ENCODE measurements at places on chromosomes 5 and 9.
A peak's percentile ranks its signal among the peaks of the same experiment; 100 is the strongest.

GRCh38 chr5:6568889-6569288 lies 64.0 kb downstream of the NSUN2 start:
- no peak overlapping the region for H3K4me3 ChIP-seq
- H3K4me1 ChIP-seq: no peaks in the 10 kb centered on the region
- no peak for DNase-seq
- no peaks in the 10 kb centered on the region for H3K27me3 ChIP-seq
- H3K27ac ChIP-seq: no peak overlapping the region

DNA sequence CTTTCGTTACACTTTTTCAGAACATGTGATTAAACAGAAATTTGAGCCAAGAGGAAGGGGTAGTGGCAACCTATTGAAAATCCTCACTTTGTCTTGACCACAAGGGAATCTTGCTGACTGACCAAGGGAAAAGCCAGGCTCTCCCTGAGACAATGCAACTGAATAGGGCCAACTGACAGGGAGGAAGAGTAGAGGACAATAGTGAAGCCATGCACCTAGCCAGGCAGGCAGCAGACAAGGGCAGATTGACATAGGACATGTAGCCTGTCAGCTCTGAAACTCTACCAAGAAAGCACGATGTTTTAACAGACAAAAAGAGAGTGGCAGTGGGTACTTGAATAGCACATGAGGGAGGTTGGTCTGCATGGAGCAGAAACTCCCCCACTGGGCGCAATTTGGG lies 8.5 kb upstream of the TGFBR1 start:
- H3K4me3 ChIP-seq: no peak overlapping the region
- no peak overlapping the region for H3K27ac ChIP-seq
- no peak for DNase-seq
- H3K27me3 ChIP-seq: peaks cover 8% of the 10 kb centered on the region

GRCh38 chr9:104009826-104010225 lies 84.3 kb upstream of the SMC2 start:
- H3K4me1 ChIP-seq: no peaks in the 10 kb centered on the region
- no peak overlapping the region for H3K27ac ChIP-seq
- no peak overlapping the region for H3K4me3 ChIP-seq
- H3K36me3 ChIP-seq: no peaks in the 10 kb centered on the region
- no peak for DNase-seq

GRCh38 chr9:132235894-132236661 lies 74.2 kb downstream of the NTNG2 start:
- peaks cover 6% of the 10 kb centered on the region for H3K27me3 ChIP-seq
- no peaks in the 10 kb centered on the region for H3K4me1 ChIP-seq
- H3K36me3 ChIP-seq: no peaks in the 10 kb centered on the region
- no peak overlapping the region for H3K4me3 ChIP-seq
- no peak overlapping the region for H3K27ac ChIP-seq
- DNase-seq: peak; percentile 63

DNA sequence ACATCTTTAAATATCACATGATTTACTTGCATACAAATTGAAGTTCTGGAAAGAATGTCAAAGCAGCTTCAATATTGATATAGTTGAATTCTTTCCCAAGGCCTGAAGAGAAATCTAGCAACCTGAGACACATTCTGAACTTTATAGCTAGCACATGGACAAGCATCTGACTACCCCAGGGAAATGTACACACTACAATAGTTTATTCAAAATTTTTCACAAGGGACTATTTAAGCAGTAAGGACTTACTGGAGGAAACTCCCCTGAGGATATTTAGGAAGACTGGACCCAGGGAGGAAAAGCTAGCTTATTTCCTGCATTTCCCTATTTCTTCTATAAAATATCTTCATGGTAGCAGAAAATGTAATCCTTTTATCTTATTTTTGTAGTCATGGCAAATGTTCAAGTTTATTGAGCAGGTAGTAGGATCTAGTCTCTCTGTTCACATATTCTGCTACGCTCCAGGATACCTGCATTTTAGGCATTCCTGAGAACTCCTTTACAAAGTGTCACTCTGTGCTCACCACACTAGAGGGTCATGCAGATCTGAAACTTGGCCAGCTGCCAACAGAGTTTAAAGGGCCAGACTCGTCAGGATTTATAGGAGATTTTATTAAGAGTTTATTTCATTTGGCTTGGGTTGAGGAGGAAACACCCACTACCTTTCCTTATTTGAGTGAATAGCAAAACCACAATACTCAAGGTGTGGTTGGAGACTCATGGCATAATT lies 348.4 kb upstream of the FTMT start:
- no peaks in the 10 kb centered on the region for H3K36me3 ChIP-seq
- no peaks in the 10 kb centered on the region for H3K4me1 ChIP-seq
- H3K4me3 ChIP-seq: no peak overlapping the region
- no peak for DNase-seq
- H3K27ac ChIP-seq: no peak overlapping the region

DNA sequence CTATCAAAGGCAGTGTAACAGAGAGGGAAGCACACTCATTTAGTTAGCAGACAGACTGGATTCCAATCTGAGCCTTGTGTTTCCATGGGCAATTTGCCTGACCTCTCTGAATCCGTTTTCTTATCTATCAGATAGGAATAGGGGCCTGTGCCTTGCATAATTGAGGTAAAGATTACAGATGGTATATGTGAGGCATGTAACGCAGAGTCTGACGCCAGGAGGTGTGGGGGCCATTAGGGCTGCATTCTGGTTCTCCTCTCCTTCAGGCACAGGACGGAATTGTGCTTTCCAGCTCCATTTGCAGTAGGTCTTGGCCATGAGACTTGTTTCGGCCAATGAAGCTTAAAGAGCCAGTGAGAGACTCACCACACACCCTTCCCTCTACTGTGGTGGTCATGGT lies 97.6 kb downstream of the FRMD3 start:
- H3K4me3 ChIP-seq: no peak overlapping the region
- no peak overlapping the region for H3K27ac ChIP-seq
- H3K4me1 ChIP-seq: no peaks in the 10 kb centered on the region
- H3K36me3 ChIP-seq: no peaks in the 10 kb centered on the region
- DNase-seq: no peak

All from T-helper 2 cell treated with Interferon-gamma antibody and Interleukin-4, amounts not matched to agents 5 μg/mL and 100 μg/mL, for 36 hours (primary cell).